ENCODE measurements at places on chromosomes 4 and X. TPM values are rescaled to one million over a fixed set of nuclear protein-coding genes. Genes with fewer than 3 reads are reported as not detected.

DNA sequence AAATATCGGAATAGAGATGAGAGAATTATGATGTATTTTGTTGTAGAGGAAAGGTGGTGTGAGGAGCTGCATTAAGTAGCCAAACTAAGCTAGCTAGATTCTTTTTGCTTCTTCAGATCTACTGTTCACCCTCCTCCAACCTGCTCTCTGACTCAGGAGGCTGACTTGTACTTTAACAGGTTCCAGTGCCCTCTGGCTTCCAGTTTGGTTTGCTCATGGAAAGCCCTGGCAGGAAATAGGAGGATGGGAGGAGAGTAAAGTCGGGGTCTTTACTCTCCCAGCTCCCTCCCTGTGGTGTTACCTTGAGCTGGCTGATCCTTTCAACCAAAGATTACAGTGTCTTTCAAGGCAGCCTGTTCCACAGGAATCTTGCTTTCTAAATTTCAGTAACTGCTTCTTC lies 277.0 kb upstream of the EDA2R start:
- H3K27me3 ChIP-seq, result no peaks in the 10 kb centered on the region
- no peaks in the 10 kb centered on the region for H3K4me1 ChIP-seq
- H3K36me3 ChIP-seq, result no peaks in the 10 kb centered on the region
- H3K27ac ChIP-seq, result no peak overlapping the region
- DNase-seq, result no peak

DNA sequence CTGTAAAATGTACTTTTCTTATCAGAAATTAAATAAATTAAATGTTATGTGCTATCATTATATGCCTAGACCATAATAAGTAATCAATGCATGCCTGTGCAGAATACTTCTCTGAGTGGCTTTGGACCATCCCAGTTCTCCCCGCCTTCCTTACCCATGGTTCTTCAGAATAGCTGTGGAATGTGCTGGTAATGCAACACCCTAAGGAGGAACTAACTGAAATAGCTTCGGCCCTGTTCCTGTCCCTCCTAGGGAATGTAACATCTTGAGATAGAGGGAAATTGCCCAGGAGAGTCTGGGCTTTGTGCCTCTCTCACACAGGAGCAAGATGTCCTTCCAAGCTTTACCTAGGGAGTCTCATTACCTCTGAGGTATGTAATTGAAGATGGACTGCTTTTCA lies 693.6 kb upstream of the HS3ST1 start:
- no peaks in the 10 kb centered on the region for H3K36me3 ChIP-seq
- H3K4me1 ChIP-seq, result no peaks in the 10 kb centered on the region
- no peaks in the 10 kb centered on the region for H3K27me3 ChIP-seq
- no peak overlapping the region for H3K4me3 ChIP-seq
- no peak for DNase-seq
- no peak overlapping the region for H3K27ac ChIP-seq

GRCh38 chrX:20530406-20530921 lies 263.8 kb upstream of the RPS6KA3 start:
- no peaks in the 10 kb centered on the region for H3K4me1 ChIP-seq
- no peaks in the 10 kb centered on the region for H3K27me3 ChIP-seq
- no peak overlapping the region for H3K27ac ChIP-seq

- no peaks in the 10 kb centered on the region for H3K27me3 ChIP-seq
- DNase-seq, result no peak
- H3K27ac ChIP-seq, result no peak overlapping the region
- H3K36me3 ChIP-seq, result no peaks in the 10 kb centered on the region
These were observed 302.4 kb downstream of the FAM47B start for GRCh38 chrX:35244796-35245508.

GRCh38 chrX:119398974-119399771 lies at the start of gene SLC25A43:
TSS of gene SLC25A43 (plus strand) at chrX:119399336. CDS start at chrX:119399404, 68 bp downstream.
- H3K4me1 ChIP-seq, result no peaks in the 10 kb centered on the region
- peak; percentile 19 for DNase-seq
- no peaks in the 10 kb centered on the region for H3K36me3 ChIP-seq
- no peaks in the 10 kb centered on the region for H3K27me3 ChIP-seq
- peak within 1 kb of the TSS; percentile 65 for H3K4me3 ChIP-seq

DNA sequence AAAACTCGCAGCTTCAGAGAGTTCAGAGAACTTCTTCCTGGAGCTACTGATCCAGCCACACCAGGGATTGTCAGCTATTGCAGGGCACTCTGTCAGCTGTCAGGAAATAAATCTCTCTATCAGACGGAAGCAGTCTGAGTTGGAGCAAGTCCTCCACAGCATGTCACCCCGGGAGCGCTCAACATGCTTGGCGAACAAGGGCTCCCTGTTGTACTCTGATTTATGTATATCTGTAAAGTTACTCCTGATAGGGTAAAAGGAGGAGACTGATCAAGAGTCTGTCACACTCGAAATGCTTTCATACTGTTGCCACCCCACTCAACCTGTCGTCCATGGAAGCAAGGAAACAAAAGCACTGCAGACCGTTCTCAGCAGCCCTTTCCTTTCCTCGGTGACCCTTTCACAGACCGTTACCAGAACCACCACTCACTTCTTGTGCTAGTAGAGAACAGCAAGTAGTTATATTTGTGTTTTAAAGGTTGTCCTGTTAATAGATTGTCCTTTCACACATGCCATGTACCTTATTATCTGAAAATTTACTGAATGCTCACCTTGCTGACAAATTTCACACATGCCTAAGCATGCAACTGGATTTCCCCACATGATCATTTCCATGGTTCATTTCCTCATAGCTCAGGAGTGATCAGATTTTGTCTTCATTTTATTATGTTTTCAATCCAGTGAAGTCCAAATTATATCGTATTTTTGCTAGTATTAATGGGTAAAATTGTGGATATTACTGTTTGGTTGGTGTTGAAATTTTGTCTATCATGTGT lies 2108.9 kb upstream of the TENM3 start:
- H3K27me3 ChIP-seq, result no peaks in the 10 kb centered on the region
- H3K4me3 ChIP-seq, result no peak overlapping the region
- H3K4me1 ChIP-seq, result no peaks in the 10 kb centered on the region
- peak; percentile 17 for DNase-seq
- H3K36me3 ChIP-seq, result no peaks in the 10 kb centered on the region
- H3K27ac ChIP-seq, result no peak overlapping the region

DNA sequence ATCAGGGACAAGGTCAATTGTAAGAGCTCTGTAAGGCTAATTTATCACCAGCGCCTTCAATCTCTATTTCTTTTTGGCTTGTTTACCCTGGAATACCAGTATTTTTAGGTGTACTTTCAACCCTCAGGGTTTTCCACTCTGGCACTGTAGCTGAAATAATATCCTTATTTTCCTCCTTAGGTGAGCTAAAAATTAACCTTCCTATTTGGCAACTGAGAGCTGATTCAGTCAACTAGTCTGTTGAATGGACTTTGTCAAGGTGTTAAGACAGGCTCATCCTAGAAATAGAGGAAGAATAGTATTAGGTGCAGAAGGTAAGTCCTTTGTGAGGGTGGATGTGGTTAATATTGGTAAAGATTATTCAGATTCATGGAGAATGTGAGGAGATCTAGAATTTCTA lies 101.3 kb upstream of the BANK1 start:
- DNase-seq, result no peak
- no peak overlapping the region for H3K4me3 ChIP-seq
- no peak overlapping the region for H3K27ac ChIP-seq
- H3K27me3 ChIP-seq, result no peaks in the 10 kb centered on the region
- H3K36me3 ChIP-seq, result no peaks in the 10 kb centered on the region

- no peaks in the 10 kb centered on the region for H3K4me1 ChIP-seq
- no peak for DNase-seq
- H3K4me3 ChIP-seq, result no peak overlapping the region
- no peaks in the 10 kb centered on the region for H3K27me3 ChIP-seq
- no peaks in the 10 kb centered on the region for H3K36me3 ChIP-seq
- H3K27ac ChIP-seq, result no peak overlapping the region
These were observed 38.1 kb upstream of the TRPC5 start for GRCh38 chrX:112120721-112121120.

GRCh38 chrX:40281336-40282005 lies 183.7 kb upstream of the BCOR start:
- H3K4me3 ChIP-seq, result no peak overlapping the region
- no peak overlapping the region for H3K27ac ChIP-seq
- no peaks in the 10 kb centered on the region for H3K4me1 ChIP-seq
- no peaks in the 10 kb centered on the region for H3K36me3 ChIP-seq
- no peak for DNase-seq
- H3K27me3 ChIP-seq, result no peaks in the 10 kb centered on the region

DNA sequence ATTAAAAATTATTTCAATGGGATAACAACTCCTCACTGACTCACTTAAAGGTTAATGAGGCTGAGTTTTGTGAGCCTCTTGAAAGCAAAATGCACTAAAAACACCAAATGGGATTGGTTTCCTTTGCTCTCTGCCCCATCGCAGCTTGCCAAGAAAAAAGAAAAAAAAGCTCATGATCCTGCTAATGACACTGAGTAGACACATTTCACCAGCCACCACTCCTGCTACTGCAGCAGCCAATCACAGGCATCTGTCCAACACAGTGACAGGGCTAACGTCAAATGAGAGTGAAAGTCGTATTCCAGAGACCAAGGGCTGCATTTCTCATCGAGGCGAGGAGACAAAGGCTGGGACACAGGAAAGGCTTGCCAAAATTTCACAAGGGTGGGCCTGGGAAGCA lies 5.2 kb downstream of the APBB2 start:
- no peak for DNase-seq
- H3K36me3 ChIP-seq, result no peaks in the 10 kb centered on the region
- H3K4me1 ChIP-seq, result no peaks in the 10 kb centered on the region
- no peak overlapping the region for H3K27ac ChIP-seq

DNA sequence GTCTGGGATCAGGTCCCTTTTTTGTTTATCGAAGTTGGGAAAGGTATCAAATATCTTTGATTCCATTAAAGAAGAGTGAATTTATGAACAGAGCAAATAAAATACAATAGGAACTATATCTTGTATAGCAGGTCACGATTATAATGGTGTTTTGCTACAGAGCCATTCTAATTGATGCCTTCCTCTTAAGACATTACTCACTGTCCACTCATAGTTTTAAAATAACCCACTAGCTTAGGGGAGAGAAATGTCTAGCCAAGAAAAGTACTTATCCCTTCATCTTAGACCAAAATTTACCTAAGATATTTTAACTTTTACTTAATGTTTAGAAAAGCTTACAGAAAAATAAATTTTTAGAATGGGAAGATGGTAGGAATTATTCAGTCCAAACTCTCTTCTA lies 112.0 kb upstream of the PABPC4L start:
- H3K36me3 ChIP-seq, result no peaks in the 10 kb centered on the region
- H3K27ac ChIP-seq, result no peak overlapping the region
- DNase-seq, result no peak
- H3K4me3 ChIP-seq, result no peak overlapping the region

GRCh38 chr4:169436734-169437133 lies 166.0 kb upstream of the SH3RF1 start:
- DNase-seq, result no peak
- no peak overlapping the region for H3K4me3 ChIP-seq
- H3K27me3 ChIP-seq, result no peaks in the 10 kb centered on the region
- H3K36me3 ChIP-seq, result no peaks in the 10 kb centered on the region

- no peaks in the 10 kb centered on the region for H3K27me3 ChIP-seq
- no peak overlapping the region for H3K27ac ChIP-seq
- no peaks in the 10 kb centered on the region for H3K36me3 ChIP-seq
- H3K4me1 ChIP-seq, result no peaks in the 10 kb centered on the region
- H3K4me3 ChIP-seq, result no peak overlapping the region
- DNase-seq, result no peak
These were observed 10.1 kb upstream of the EXOSC9 start for GRCh38 chr4:121790976-121791375.

GRCh38 chr4:182736207-182736606 lies 181.0 kb downstream of the DCTD start:
- H3K27ac ChIP-seq, result no peak overlapping the region
- no peaks in the 10 kb centered on the region for H3K4me1 ChIP-seq
- no peak overlapping the region for H3K4me3 ChIP-seq
- no peaks in the 10 kb centered on the region for H3K36me3 ChIP-seq
- no peak for DNase-seq

DNA sequence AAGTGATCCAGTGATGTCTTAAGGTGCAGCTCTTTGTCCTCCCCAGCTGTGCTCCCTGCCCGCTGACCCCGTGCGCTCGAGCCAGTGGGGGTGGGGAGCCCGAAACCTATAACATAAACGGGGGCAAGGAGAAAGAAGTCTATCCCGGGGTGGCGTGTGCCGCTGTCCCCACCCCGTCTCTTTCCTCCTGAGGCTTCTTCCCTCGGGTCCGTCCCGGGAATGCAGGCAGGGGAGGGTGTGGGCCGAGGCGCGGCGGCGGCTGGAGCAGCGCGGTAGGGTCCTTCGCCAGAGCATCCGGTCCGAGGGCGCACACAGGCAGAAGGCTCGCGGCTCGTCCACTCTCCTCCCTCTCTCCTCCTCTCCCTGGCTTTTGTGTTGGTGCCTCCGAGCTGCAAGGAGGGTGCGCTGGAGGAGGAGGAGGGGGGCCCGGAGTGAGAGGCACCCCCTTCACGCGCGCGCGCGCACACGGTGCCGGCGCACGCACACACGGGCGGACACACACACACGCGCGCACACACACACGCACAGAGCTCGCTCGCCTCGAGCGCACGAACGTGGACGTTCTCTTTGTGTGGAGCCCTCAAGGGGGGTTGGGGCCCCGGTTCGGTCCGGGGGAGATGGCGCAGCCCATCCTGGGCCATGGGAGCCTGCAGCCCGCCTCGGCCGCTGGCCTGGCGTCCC lies at the start of gene RAB33A:
RAB33A (plus strand) TSS at position 517 of the 681 bp plus-strand sequence; CDS start at position 618, 101 bp downstream.
- peak; percentile 16 for DNase-seq
- H3K27ac ChIP-seq, result no peak within 1 kb of the TSS
- peaks cover 3% of the 10 kb centered on the region for H3K4me1 ChIP-seq
- no peaks in the 10 kb centered on the region for H3K27me3 ChIP-seq
- H3K36me3 ChIP-seq, result no peaks in the 10 kb centered on the region

DNA sequence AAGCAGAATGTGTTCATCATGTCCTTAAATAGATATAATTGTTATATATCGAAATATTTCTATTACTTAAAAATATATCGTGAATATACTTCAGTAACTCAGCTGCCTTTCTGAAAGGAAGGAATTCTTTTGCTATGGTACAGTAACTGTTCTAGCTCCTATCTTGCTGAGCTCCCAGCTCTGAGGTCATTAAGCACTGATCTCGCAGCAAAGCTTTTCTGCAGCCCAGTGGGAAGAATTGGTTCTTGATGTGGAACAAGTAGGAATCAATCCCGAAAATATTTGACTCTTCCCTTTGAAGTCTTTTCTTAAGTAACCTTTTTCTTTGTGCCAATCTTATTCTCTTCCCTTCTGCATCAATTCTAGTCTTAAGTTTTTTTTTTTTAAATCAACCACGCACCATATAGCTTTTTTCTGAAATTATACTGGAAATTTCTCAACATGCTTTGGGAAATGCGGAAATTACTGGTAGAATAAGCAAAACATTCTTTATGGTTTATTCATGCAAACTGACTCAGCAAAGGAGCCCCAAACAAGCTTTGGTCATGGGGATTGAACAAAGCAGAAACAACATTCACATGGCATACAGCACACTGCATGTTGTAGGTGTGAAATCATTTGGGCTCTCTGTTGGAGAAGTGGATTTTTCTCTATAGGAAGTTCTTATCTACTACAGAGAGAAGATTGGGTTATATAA lies 428.9 kb upstream of the GNPDA2 start:
- no peaks in the 10 kb centered on the region for H3K27me3 ChIP-seq
- no peak overlapping the region for H3K27ac ChIP-seq
- no peak overlapping the region for H3K4me3 ChIP-seq
- H3K4me1 ChIP-seq, result no peaks in the 10 kb centered on the region
- no peaks in the 10 kb centered on the region for H3K36me3 ChIP-seq

RS1 gene
- total RNA-seq, result not detected

HEPH gene
- total RNA-seq, result 6.3 TPM

KIT gene
- 15.2 TPM for total RNA-seq

ENAM gene
- 2.4 TPM for total RNA-seq

MRPS18C gene
- 15.6 TPM for total RNA-seq

H2BW2 gene
- 6.5 TPM for total RNA-seq

TAF7L gene
- 80.1 TPM for total RNA-seq

MND1 gene
- 8.3 TPM for total RNA-seq

CWH43 gene
- total RNA-seq, result 1.2 TPM

MAGEC3 gene
- 1.2 TPM for total RNA-seq

TASL gene
- not detected for total RNA-seq

TMPRSS11F gene
- total RNA-seq, result 1.0 TPM

ATP1B4 gene
- not detected for total RNA-seq

Data from testis (tissue), 5 donors.